ENCODE measurements at places on chromosomes 1 and 21.

GRCh38 chr1:214075999-214076707 is 88.4 kb downstream of the PROX1 start:
- H3K27ac ChIP-seq, result no peak overlapping the region
- H3K4me1 ChIP-seq, result peaks cover 18% of the 10 kb centered on the region
- no peak overlapping the region for H3K4me3 ChIP-seq
- H3K36me3 ChIP-seq, result no peaks in the 10 kb centered on the region

GRCh38 chr1:206766251-206766856 is 4.2 kb upstream of the IL19 start:
- no peak for DNase-seq
- H3K27me3 ChIP-seq, result peaks cover 5% of the 10 kb centered on the region
- no peak overlapping the region for H3K27ac ChIP-seq
- H3K36me3 ChIP-seq, result no peaks in the 10 kb centered on the region
- H3K4me3 ChIP-seq, result no peak overlapping the region
- peaks cover 26% of the 10 kb centered on the region for H3K4me1 ChIP-seq

GRCh38 chr1:226938903-226939437 is 1.1 kb upstream of the COQ8A start:
- peaks cover 16% of the 10 kb centered on the region for H3K27me3 ChIP-seq
- peak overlapping the region; percentile 85 for H3K27ac ChIP-seq
- peak overlapping the region; percentile 88 for H3K4me3 ChIP-seq
- H3K36me3 ChIP-seq, result peaks cover 9% of the 10 kb centered on the region

GRCh38 chr1:10326251-10326650 is 72.6 kb upstream of the PGD start:
- no peak overlapping the region for H3K27ac ChIP-seq
- DNase-seq, result no peak
- H3K4me1 ChIP-seq, result no peaks in the 10 kb centered on the region
- H3K4me3 ChIP-seq, result peak overlapping the region; percentile 4
- peaks cover 28% of the 10 kb centered on the region for H3K36me3 ChIP-seq
